CD4-positive, CD25-positive, alpha-beta regulatory T cell (primary cell): ENCODE measurements at places on chromosomes 7 and 10.

DNA sequence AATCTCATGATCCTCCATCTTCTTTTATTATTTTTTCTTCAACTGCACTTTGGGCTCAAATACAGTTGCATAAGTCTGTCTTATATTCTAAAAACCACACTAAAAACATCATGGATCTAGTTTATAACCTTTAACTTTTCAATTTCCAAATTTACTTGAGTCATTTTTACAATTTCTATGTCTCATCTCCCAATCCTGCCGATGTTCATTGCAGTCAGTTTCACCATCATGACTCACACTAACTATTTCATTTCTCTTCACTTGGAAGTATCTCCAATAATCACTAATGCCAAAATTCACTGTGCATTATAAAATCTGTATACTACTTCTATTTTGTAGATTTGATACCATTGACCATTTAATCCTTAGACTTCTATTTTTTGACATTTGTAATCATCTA, 806.9 kb upstream of the SORCS1 start:
- no peak for DNase-seq

DNA sequence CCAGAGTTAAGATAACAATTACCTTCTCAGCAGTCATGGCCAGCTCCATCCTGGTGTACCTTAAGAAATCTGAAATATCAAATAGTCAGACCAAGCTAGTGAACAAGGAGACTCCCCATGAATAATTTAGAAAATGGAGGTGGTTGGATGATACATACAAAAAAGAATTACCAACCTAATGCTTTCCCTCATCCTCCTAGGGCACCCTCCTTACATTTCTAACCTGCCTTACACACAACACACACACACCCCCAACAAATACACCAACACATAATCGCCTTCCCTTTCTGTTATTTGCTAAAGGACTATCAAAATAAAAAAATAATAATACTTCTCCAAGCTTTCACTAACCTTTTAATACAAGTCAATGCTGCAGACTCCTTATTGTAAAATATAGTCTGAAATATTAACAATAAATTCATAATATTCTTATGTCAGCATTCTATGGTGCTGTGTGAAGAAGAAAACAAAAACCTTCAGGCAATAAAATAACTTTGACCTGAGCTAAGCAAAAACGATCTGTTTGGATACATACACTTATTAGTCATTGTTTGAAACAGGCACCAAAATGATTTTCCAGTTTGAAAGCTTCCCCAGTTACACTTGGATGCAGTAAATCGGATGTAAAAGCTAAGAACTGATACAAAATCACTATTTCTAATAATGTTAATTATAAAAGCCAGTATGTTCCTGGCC, 3.4 kb downstream of the TWIST1 start:
- no peak for DNase-seq

DNA sequence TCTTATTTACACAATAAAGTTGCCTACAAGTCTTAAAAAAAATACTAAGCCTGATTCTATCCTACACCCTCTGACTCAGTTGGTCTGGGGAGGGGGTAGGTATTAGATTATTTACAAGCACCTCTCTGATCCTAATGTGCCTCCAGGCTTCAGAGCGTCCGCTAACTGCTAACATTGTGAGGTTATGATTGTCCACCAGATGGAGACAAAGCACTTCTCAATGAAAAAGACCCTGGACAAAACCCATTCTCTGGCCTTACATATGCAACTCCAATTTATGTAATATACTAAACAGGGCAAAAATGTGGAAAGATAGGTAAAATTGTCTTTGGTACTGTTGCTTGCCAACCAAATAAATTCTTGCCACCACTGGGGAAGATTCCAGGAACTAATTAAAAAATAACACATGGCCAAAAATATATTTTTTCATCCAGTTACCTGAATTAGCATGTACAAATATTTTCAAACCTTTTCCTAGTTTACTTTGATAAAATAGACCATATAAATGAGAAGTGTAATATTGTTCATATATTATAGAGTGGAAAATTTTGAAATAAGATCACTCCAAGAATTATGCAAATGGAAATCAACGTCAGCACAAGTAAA, 92.4 kb downstream of the KIF20B start:
- DNase-seq: peak; percentile 45

DNA sequence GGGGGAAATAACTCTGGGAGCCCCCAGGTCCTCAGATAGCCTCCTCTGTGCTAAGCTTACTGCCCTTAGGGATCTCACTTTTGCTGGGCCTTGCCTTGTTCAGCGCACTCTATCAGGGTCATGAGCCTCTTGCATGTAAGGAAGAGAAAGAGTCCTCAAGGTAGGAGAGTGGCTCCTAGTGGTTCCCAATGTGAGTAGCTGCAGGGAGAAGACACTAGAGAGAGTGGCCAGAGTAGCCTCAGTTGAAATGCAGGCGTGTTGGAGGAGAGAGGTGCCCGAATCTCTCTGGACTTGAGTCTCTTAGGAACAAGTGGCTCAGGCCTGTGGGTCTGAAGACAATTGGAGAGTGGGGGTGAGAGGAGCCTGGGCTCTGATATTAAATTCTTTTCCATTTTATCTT, 94.3 kb upstream of the SORCS3 start:
- DNase-seq: no peak

DNA sequence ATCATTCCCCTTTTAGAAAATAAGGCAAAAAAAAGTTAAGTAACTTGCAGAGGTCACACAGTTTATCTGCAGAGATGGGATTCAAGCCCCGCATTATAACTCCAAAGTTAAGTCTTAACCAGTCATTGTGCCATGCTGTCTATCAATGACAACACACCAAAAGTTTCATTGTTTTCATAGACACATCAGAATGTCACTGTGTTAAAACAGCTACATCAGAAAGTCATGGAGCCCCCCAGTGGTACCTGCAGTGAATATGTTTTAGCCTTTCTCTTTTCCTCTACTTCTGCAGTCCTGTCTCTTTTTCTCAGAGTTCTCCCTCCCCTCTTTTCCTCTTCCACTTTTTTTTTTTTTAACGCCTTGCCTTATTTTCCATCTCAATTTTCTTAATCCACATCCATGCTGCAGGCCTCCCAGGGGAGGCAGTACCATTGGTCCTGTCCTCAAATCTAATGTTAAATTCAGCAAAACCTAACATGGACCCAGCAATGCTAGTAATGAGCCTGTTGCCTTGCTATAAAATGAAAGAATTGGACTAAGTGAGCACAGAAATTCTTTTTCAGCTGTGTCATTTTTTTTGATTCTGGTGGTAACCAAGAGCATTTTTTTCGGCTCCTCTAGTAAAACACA, 3.8 kb upstream of the NRCAM start:
- no peak for DNase-seq

- no peak for DNase-seq
These were observed 46.1 kb upstream of the ZMIZ1 start for GRCh38 chr10:79022565-79023230.

- DNase-seq: no peak
These were observed 403.0 kb downstream of the ANKRD7 start for GRCh38 chr7:118627467-118627866.

GRCh38 chr10:72239409-72239808, 23.3 kb upstream of the ASCC1 start:
- no peak for DNase-seq

DNA sequence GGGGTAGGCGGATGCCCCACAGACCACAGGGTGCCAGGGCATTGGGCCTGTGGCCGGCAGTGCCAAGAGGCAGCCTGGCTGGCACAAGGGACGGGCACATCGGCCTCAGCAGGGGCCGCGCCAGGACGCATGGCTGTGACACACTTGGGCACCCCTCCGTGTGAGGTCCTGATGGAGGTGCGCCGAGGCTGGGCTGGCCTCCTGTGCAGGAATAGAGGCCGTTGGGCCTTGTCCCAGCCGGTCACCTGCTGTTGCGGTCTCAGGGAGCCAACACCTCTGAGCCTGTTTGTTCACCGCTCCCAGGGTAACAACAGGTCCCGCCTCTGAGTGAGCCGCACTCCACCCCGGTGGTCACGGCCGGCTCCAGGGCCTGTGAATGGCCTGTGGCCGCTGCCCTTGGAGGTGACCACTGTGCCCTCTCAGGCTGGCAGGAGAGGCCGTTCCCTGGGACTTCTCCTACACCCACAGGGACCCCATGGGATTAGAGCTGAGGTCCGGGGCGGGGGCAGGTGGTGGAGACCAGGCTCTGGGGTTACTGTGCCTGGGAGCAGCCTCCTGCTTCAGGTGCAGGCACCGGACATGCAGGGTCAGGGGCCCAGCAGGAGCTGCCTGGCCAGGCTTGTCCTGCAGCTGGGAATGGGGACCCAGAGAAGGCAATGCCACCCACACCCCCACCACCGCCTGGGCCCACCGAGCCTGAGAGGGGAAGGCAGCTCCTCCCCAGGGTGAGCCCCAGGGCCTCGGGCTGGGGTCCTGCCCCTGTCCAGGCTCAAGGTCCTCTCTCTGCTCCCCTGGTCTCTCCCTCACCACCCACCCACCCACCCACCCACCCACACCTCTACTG, 12.0 kb downstream of the PWWP2B start:
- no peak for DNase-seq

DNA sequence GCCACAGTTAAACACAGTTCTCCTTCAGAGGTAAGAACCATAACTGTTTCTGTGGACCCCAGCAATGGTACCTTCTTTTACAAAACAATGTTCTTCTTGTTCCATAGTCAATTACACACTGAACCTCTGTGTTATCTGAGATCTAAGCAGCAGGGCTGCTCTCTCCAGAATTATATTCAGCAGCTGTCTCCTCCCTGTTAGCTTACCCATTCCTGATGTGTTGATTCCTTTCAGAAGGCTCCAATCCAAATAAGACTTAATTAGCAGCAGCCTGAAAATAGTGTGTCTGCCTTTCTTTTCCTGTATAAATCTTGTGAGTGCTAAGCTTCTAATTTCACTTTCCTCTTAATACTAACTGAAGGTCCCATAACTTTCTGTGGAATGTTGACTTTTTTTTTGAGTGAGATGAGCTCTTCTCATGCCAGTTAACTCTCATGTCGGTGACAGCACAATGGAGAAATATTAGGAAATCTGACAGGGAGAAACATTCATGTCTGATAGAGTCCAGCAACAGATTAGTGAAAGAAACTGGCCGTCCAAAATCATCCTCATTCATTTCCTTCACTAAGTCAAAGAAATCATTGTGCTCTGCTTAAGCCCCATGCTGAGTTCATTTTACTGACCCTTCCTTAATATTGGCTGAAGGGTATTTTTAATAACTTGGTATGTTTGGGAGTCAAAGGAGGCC, 226.5 kb downstream of the PRKG1 start:
- DNase-seq: no peak

GRCh38 chr7:134502463-134503371, 24.6 kb upstream of the AKR1B10 start:
- no peak for DNase-seq

GRCh38 chr7:106757846-106758245, 96.9 kb upstream of the CCDC71L start:
- no peak for DNase-seq

- DNase-seq: no peak
These were observed 315.9 kb upstream of the LRRN3 start for GRCh38 chr7:110775046-110775445.

- no peak for DNase-seq
These were observed 72.2 kb downstream of the CH25H start for GRCh38 chr10:89134963-89135362.

DNA sequence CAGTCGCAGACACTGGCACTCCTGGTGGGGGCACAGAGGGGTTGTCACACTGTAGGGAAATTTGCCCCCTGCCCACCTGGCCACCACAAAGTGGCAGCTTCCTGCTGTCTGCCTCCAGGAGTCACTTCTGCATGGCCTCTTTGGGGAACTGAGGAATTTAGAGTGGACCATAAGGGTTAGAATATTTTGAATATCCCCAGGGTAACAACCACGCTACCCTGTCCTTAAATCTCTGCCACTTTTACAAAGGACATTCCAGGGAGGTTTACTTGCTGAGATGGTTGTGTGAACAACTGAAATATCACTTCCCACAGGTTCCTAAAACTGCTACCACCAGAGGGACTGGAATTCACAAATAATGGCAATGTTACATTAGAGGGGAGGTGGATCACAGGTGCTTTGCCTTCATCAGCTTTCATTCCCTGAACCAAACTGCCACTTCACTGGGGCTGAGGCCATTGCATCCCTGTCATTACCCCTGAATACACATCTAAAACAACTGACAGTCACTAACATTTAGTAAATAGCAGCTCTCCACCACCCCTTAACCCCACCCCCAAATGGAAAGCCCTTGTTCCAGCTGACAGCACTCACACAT, 88.1 kb upstream of the IFRD1 start:
- DNase-seq: no peak

- DNase-seq: no peak
These were observed 234.9 kb downstream of the HGF start for GRCh38 chr7:81534996-81535395.

DNA sequence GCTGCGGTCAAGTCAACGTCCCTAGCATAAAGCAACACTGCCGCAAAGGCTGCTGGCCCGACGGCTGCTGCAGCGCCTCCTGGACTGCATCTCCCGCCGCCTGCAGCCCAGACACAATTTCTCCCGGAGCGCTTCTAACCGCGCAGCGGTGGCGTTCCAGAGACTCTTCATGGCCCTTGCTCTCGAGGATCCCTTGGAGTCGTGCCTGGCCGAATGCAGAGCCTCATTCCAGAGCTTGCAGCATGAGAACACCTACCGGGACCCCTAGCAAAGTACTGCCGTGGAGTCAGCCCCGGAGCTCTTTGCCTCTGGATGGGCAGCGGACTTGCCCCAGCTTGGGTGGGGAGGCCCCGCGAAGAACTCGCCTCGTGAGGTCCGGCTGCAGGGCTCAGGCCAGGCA, 79.7 kb upstream of the ZNF32 start:
- DNase-seq: no peak

DNA sequence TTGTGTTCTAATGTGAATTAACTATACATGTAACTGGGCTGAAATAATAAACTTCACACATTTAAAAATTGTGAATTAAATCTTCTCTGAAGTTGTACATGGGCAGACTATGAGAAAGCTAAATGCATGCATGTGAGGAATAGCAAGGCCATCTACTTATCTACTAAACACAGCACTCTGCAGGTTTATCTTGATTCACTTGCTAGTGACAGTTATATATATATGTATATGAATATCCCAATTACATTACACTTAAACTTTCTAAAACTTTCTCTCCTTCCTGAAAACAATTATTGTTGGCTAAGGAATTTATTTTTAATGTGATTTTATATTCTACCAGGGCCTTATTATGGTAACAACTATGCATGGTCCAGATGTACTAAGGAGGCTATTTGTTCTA, 5.1 kb upstream of the SP4 start:
- no peak for DNase-seq

GRCh38 chr10:131174651-131175540, 136.6 kb downstream of the TCERG1L start:
- DNase-seq: no peak

DNA sequence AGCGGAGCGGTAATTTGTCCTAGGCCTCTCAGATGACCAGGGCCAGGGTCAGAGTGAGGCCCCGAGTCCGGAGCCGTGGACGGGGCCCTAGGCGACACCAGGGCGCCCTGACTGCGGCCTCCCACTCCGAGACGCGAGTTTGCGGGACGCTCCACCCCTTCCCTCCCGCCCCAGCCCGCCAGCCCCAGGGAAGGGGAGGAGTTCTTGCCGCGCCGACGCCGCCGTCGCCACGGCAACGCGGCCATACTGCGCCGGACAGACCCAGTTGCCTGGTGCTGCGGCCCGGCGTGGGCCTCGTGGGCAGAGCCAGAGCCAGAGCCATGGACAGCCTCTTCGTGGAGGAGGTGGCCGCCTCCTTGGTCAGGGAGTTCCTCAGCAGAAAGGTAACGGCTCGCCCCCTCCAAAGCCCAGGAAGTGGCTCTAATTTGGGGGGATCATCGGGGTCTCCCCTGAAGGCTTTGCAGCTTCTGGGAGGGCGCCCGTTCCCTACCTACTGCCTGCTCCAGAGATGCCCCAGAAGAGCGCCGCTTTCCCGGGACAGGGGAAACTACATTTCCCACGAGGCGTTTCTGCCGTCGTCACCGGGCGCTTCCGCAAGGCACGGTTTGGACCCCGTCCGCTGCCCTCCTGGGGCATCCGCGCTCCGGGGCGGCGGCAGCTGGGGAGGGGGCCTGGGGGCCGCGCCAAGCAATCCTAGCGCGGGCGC, at the start of gene MINDY4:
Gene MINDY4, plus strand, starts transcription at position 244 of the 706 bp plus-strand sequence. Its CDS starts 77 bp downstream, at position 321.
- DNase-seq: peak; percentile 79
